NCI-H510A (cell line): ENCODE measurements at places on chromosomes 4 and X.

- DNase-seq: peak; percentile 19
These were observed 646 bp downstream of the TIGD4 start for GRCh38 chr4:152778656-152779512.

DNA sequence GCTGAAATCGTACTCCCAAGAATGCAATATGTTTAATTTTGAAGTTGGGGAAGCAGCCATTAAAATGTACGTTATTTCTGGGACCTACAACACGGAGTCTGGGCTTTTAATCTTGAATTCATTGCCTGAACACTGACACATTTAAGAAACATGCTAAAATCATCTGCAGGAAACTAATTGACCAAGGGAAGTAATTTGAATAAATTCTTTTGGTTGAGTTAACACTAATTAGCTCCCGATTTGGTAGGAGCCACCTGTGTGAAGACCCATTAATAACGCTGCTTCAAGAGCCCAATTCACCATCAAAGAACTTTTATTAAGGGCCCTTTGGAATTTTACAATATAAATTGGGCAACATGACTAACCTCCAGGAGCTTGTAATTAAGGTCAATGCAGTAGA, 309.2 kb downstream of the RAB28 start:
- DNase-seq: no peak

DNA sequence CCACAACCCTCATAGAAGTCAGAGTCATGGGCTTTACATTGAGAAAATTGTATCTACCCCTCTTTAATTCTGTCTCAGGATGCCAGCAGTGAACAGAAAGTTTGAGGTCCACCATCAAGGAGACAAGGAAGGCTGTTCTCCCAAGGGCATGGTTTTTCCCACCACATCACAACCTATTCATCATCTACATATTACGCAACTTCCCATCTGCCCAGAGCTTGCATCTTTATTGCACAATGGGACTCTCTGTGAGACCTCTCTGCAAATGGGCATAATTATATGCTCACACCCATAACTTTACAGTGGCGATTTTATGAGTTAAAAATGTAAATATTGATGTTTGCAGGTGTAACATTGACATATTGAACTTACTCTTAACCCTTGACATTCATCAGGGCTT, 38.9 kb downstream of the PAGE2 start:
- DNase-seq: no peak

DNA sequence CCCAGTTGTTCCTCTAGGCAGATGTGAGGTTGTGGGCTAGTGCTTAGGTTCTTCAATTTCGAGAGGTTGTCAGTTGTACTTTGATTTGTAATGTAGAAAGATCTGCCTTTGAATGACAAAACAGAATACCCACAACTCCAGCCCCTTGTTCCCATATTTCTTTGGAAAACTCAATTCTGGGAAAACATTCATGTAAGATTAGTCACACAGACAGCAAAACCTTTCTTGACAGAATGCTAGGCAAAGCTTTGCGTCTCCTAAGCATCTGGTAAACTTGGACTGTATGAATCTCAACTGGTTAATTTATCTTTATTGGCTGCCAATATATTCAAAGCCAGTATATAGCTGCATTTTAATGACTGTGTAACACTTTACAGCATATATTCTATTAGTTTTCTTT, 34.9 kb downstream of the NOCT start:
- DNase-seq: no peak

- DNase-seq: no peak
These were observed 109.6 kb downstream of the SPRY1 start for GRCh38 chr4:123506011-123506695.

GRCh38 chr4:108372681-108373080, 203.9 kb upstream of the LEF1 start:
- DNase-seq: no peak

DNA sequence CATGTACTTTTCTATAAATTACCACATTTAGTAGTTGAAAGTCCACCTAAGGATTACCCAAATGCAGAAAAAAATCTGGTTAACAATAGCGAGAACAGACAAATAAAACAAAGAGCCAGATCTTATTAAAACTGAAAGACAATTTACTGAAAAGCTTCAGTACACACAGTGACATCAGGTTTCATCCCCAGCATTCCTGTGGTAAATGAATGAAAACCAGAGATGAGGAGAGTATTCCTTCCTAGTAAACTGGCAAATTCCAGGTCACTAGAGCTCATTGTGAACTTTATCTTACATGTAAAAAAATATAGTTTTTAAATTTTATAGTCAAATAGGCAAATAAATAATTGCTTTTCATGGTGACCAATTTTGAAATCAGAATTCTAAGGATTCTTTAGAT, 1290.5 kb downstream of the ADGRL3 start:
- no peak for DNase-seq

DNA sequence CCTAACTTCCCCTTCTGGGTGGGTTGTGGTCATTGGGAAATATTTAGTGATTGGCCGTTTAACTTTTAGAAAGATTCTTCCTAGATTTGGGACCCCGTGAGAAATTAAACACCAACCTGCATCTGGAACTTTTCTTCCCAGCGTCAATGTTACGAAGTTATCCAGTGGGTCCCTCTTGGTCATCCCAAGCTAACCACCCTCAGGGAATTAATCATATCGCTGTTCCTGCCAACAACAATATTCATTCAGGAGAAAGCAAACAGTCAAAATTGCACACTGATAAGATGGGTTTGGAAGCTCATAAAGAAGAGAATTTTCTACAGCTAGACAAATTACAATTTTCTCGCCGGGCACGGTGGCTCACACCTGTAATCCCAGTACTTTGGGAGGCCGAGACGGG, 121.2 kb upstream of the STX18 start:
- no peak for DNase-seq

DNA sequence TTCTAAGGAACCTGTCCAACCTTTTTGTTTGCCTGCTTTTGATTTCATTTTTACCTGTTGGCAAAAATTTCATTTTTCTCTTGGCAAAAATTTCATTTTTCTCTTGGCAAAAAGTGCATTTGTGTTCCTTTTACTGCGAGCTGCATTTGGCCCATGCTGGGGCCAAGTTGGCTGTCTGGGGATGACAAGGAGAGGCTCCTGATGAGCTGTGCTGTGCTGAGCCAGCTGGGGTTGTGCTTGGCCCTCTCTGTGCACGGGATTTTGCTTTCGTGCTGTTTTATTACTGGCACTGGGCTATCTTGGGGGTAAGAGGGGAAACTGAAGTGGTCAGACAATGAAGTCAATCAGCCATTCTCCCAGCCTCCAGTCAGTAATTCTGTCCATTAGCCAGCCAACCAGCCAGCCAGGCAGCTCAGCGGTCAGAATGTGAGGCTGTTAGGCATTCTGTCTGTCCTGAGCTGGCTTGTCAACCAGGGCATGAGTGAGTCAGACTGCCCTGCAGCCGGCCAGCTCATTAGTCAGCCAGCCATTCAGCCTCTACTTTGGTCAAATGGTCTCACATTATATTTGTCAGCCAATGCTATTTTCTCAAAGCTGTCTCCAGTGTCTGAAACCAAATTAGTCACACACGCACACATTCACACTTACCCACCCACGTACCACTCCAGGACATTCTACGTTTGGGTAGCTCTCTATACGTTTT, 56.9 kb upstream of the PRPS1 start:
- DNase-seq: no peak

- no peak for DNase-seq
These were observed 33.3 kb downstream of the PKD2 start for GRCh38 chr4:88040707-88041106.

DNA sequence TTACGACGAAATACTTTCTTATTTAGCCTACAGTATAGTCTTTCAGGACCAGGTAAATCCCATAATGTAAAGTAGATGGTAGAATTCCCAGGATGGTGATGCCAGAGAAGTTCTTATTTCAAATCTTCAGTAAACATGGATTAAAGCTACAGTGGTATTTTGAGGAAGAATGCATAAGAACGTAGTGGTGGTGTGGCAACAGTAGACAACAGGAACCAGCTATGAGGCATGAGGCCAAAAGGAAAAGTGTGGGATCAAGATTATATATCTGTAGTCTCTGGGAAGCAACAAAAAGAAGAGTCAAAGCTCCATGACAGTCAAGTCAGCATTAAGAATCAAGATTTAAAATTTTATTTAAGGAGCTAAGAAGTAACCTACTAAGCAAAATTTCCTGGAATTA, 60.2 kb downstream of the METTL14 start:
- DNase-seq: no peak

DNA sequence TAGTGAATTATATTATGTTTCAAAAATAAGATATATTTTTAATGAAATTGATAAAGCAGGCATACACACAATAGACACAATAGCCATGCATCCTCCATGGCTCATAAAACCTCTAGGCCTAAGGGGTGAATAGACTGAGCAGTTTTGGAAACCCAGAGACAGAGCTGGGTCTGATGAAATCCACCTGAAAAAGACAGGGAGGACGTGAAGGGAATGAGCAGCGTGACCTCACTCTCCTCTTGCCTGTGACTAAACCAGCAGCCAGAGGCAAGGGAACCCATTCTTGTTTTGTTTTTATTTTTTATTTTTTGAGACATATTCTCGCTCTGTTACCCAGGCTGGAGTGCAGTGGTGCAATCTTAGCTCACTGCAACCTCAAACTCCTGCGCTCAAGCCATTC, 424.4 kb upstream of the FAM241A start:
- no peak for DNase-seq

DNA sequence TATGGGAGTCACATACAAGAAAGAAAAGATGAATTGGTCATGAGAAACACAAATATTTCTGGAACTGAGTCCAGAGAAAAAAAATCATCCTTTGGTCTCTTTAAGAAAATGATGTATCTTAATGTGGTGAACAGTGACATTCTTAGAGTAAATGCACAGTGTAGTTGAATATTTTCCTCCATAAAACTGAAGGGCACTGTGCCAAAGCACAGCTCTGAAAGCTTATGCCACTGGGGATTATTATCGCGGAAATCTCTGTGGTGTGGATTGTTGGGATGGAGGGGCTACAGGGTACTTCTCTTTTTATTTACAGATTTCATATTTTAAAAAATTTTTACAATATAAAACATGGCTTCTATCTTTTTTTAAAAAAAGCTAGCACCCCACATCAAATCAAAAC, 908.1 kb downstream of the CCSER1 start:
- DNase-seq: no peak

- DNase-seq: peak; percentile 65
These were observed 104.2 kb downstream of the AFF1 start for GRCh38 chr4:87038837-87039615.

- no peak for DNase-seq
These were observed 389.9 kb upstream of the EMCN start for GRCh38 chr4:100907465-100908454.

DNA sequence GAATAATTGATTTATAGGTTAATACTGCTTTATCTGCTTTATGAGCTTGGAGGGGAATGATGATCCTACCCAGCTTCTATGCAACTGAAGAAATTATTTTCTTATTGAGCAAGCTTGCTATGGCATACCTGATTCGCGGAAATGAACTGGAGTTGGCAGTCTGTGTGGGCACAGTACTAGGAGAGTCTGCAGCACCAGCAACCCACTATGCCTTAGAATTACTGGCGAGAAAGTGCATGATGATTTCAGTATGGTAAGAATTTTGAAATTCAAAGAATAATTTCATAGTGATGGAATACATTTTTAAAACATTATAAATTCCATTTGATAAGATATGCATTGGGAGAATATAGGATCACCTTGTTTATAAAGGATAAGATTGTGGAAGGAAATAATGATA, 32.3 kb downstream of the SPATA4 start:
- no peak for DNase-seq

GRCh38 chr4:168063031-168063430, 29.3 kb upstream of the ANXA10 start:
- DNase-seq: no peak

GRCh38 chr4:107666134-107666533, 53.9 kb downstream of the PAPSS1 start:
- no peak for DNase-seq

GRCh38 chrX:21863241-21863640, 7.5 kb downstream of the YY2 start:
- no peak for DNase-seq

DNA sequence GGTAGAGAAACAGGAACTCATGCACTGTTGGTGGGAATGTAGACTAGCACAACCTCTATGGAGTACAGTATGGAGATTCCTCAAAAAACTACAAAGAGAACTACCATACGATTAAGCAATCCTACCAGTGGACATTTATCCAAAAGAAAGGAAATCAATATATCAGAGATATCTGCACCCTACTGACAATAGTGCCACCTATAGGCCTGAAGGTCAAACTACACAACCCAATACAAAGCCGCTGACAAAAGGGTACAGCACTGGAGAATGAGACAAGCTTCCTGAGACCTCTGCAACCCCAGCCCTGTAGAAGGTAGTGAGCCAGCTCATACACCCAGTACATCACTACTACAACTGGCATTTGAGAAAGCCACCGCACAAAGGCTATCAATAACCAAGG, 67.1 kb downstream of the CBR4 start:
- DNase-seq: no peak

DNA sequence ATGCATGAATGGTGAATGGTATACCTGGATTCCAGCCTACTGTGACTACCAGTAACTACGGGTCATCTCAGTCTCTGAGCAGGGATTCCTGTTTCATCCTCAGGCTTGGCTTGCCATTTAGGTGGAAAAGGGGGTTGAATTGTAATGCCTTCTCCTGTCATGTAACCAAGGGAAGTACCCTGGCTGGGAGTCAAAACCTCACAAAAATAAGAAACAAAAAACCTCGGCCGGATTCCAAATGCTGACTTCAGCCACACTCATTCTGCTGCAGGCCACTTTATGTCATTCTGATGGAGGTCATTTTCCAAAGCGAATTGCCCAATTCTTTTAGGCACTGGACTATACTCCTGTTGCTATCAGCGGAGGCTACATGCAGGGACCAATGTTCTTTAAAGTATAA, 324.7 kb downstream of the LDB2 start:
- DNase-seq: no peak

- no peak for DNase-seq
These were observed 156.1 kb upstream of the LNX1 start for GRCh38 chr4:53747401-53747800.

- no peak for DNase-seq
These were observed 87.3 kb downstream of the CAMK2D start for GRCh38 chr4:113674251-113674650.

DNA sequence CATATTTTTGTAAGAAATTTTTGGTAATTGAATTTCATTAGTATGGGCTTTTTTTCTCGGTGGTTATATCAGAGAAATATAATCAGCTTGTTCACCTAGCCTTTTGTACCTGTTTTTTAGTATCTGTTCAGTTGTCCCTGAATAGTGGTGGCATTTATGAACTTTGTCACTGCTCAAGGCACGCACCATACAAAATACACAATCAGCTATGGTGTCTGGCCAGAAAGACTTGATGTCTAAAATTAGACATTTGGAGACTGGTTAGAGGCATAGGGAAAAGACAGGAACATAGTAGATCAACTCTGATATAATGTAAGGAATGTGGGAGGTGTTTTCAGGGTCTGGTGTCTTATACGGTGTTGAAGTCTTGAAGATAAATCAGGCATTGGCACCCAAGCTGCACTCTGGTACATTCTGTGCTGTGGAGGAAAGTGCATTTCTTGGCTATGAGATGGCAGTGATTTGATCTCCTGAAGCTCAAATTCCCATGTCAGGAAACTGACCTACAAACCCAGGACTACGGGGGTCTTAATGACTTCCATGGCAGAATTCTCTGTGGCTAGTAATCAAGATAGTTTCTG, 3.6 kb downstream of the ART3 start:
- DNase-seq: no peak
